ENCODE measurements at places on chromosomes 5 and 9.

- DNase-seq, result no peak
Observed at GRCh38 chr9:29339387-29339786, 1766.1 kb upstream of the C9orf72 start.

DNA sequence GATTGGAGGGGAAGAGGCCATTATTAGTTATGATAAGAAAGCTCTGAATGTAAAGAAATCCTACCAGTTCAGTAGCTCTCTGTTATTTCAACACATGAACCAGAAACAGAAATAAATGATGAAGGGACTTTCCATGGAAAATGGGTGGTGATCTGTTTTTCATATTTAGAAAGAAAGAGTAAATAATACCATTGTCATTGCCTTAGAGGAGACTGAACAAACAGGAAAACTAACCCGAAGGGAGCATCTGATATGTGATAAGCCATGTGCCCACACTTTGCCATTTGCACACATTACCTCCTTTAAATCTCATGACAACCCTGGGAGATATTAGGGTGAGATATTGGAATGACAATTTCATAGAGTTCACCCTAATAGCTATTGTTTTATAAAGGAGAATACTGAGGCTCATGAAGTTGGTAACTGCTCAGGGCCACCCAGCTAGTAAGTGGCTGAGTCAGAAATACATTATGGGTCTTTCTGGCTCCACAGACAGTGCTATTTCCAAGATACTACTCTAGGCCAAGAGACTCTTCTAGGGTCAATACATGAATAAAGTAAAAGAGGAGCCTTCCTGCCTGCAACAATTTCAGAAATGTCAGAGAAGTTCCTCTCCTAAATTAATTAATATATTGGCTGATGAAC lies 111.0 kb upstream of the SLIT3 start:
- DNase-seq, result peak; percentile 51

- DNase-seq, result peak; percentile 41
Observed at GRCh38 chr5:84450617-84451414, 66.1 kb upstream of the EDIL3 start.

- DNase-seq, result peak; percentile 54
Observed at GRCh38 chr9:73200694-73201452, 49.2 kb downstream of the ANXA1 start.

DNA sequence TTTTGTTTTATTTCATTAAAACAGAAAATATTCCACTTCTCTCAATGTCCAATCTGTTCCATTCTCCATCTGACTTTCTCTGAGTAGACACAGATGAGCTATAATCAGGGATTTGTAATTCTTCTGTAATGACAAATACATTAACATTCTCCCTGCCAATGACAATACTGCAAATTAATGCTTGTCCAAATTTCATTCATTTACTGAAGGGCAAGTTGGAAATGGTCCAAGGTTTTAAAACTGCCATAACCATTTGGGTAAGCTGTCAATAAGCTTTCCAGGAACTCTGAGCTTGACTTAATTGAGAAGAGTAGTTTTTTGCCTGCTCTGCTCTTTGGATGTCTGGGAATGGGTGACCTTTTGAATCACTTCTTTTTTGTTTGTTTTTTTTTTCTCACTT lies 253.5 kb downstream of the DMRTA1 start:
- no peak for DNase-seq

- DNase-seq, result peak; percentile 16
Observed at GRCh38 chr5:61625137-61625561, 293.1 kb downstream of the ZSWIM6 start.

DNA sequence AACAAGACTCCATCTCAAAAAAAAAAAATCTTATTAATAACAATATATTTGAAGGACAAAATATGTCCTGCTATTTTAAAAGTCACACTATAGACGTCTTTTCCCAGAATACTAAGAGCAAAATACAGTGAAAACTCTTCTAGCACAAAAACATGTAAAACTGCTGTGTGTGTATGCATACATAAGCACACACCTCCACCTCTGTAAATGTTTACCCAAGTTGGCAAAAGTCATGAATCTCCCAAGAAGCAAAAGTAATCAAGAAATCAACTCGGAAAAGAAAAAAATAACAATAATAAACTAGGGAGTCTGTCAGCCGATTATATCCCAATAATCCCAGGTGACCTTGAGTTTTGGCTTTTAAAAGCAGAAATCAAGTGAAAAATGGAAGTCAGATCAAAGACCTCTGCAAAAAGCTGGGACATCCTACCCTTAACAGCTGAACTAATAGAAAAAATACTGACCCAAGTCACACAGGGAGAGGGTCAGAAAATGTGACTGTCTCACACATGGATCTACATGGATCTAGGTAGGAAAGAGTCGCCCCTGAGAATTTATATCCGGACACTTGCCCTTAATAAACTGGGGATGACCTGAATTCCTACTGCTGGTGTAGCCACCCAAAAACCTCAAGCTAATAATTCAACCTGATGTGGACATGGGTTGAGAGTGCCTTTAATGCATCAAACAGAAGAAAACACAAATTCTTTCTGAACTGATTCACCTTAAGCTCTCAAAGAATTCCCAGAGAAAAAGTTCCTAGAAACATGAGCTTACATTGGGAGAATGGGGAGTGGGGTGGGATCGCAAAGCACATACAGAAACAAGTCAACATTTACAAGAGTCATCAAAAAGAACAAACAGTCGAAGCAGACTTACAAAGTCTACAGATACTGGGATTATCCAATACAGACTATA lies 29.9 kb downstream of the LPAR1 start:
- no peak for DNase-seq

- DNase-seq, result peak; percentile 83
Observed at GRCh38 chr9:110802416-110803035, 133.9 kb downstream of the MUSK start.

- peak; percentile 94 for DNase-seq
Observed at GRCh38 chr5:111929867-111930266, 172.9 kb upstream of the NREP start.

DNA sequence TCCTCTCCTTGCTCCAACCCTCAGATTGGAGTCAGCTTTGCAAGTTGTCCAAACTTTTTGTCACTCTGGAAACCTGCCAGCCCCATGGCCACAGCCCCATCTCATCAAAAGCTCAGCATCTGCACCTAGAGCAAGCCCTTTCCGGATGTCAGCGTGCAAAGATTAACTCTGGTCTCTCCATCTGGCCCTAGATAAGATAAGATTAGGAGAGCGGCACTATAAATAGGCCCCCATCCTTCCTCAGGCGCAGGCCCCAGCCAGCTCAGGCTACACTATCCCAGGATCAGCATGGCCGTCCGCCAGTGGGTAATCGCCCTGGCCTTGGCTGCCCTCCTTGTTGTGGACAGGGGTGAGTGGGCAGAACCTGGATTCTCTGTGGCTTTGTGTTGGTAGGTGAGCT lies at the start of gene SPINK4:
TSS of gene SPINK4 (plus strand) at position 247 of the 400 bp plus-strand sequence. CDS start at position 289, 42 bp downstream.
- DNase-seq, result no peak

- DNase-seq, result no peak
Observed at GRCh38 chr9:133981958-133982681, 10.0 kb downstream of the VAV2 start.

GRCh38 chr9:36154331-36154952 lies 14.7 kb upstream of the CCIN start:
- peak; percentile 91 for DNase-seq

DNA sequence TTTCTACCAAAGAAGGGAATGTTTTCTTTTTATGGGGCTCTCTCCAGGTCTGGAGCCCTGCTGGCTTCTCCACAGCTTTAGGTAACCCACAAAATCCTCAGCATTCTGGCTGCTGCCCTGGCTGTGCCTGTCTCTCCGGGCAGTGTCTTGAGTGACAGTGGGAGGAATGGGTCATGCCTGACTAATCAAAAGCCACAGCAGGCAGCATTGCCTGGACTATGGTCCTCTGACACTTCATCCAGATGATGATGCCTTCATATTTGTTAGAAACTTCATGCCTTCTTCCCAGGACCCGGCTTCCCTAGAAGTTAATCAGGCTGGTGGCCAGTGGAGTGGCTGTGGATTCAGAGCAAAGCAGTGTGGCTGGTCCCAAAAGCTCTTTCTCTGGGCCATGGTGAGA lies 32.2 kb upstream of the TGFBI start:
- DNase-seq, result peak; percentile 90

GRCh38 chr9:127030814-127031740 lies 91.4 kb downstream of the ANGPTL2 start:
- DNase-seq, result no peak

GRCh38 chr9:124671861-124672260 lies 99.2 kb downstream of the NR6A1 start:
- DNase-seq, result no peak

GRCh38 chr5:166625210-166625865 lies 1666.1 kb upstream of the WWC1 start:
- DNase-seq, result no peak

DNA sequence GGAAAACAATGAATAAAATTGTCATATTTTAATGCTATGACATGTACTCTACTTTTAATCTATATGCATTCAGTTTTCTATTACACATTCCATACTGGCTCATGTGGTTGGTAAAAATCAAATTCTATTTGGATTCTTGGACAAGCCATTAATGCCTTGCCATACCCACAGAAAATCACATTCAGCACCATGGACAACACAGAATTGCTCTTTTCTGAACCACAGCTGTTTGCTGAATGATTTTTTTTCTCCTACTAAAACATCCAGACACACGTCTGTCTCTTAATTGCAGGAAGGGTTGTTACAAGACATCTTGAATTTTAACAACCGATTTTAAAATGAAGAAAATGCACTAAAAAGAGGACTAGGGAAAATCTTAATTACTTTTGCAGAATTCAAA lies 675.6 kb downstream of the BRINP1 start:
- peak; percentile 3 for DNase-seq

- no peak for DNase-seq
Observed at GRCh38 chr5:109743041-109743531, 53.4 kb downstream of the MAN2A1 start.

DNA sequence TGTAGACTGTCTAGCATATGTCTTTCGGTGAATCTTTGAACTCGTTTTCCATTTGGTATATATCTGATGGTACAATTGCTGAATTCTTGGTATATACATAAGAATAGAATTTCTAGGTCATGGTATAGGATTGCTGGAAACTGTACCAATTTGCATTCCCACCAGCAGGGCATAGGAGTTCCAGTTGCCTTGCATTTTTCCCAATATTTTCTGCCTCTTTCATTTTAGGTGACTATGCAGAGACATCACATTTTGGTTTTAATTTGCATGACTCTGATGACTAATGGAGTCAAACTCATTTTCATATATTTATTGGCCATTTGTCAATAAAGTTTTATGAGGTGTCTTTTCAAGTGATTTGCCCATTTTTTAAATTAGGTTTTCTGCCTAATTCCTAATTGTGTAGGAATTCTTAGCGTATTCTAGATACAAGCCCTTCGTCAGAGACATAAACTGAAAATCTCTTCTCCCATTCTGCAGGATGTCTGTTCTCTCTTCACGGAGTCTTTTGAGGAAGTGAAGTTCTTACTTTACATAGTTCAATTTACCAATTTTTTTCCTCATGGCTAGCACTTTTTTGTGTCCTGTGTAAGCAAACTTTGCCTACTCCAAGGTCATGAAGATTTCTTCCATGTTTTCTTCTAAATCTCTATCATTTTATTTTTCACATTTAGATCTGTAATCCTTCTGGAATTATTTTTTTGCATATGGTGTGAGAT lies 28.9 kb upstream of the PDCD1LG2 start:
- peak; percentile 10 for DNase-seq

GRCh38 chr9:75198436-75198835 lies 110.1 kb downstream of the OSTF1 start:
- no peak for DNase-seq

- DNase-seq, result no peak
Observed at GRCh38 chr5:137155261-137156000, 343.7 kb downstream of the SPOCK1 start.

GRCh38 chr9:93575796-93576257 lies 557 bp upstream of the PHF2 start:
- DNase-seq, result peak; percentile 68

- DNase-seq, result no peak
Observed at GRCh38 chr5:171524466-171524865, 105.0 kb downstream of the FGF18 start.

DNA sequence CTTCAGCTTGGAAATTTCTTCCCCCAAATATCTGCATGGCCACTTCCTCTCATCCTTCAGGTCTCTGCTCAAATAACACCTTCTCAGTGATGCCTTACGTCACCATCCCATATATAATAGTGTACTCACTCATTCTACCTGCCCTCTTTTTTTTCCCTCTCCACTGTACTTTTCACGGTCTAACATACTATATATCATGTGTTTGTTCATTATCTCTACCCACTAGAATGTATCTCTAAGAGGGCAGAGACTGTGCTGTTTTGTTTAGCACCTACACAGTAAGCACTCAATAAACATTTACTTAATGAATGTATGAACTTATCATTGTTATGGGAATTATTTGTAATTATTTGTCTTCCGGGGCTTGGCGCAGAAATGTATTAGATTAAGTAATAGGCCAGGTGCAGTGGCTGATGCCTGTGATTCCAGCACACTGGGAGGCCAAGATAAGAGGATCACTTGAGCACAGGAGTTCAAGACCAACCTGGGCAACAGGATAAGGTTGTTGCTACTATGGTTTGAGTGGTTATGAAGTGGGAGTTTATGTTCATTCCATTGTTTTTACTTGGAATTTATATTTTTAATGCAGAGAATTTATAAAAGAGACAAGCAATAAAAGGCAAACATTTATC lies 6.0 kb upstream of the IL13 start:
- DNase-seq, result no peak

- DNase-seq, result no peak
Observed at GRCh38 chr9:136426787-136427186, 12.9 kb downstream of the INPP5E start.

- peak; percentile 76 for DNase-seq
Observed at GRCh38 chr9:16825971-16826625, 44.4 kb downstream of the BNC2 start.

DNA sequence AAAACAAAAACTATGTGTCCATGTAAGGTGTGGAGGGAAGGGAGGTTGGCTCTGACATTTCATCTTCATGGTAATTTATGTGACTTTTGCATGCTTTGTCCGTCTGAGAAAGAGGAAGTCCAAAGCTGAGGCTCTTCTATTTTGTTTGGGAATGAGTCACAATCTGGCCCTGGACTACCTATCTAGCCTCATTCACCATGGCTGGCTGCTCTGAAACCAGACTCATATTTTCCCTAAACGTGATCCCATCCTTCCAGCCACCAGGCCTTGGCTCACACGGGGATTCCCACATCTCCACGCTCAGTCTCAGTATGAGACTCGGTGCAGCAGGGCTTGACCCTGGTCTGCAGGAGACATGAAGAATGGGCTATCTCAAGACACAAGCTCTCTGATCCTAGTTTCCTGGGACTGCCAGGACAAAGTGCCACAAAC lies 672.8 kb downstream of the ACTL7B start:
- peak; percentile 82 for DNase-seq
